Myocyte (in vitro differentiated cells): ENCODE measurements at places on chromosomes 1 and 21. TPM values are rescaled to one million over a fixed set of nuclear protein-coding genes. Genes with fewer than 3 reads are reported as not detected.

DNA sequence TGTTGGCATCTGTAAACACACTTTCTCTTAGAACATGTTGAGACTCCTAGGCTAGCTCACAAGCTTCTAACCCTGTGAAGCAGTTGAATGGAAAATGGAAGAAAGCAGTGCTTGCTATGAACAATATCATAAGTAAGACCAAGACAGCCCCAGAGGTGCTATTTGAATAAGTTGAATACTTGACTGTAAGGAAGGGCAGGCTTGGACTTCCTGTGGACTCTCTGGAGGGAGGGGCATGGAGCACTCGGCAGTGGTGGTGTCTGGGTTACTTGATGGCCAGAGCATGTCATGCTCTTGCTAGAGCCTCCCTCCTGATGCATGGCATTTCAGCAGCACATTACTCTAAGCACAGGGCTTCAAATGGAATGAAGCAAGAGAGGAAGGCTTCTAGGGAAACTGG is 60.0 kb downstream of the MRPS6 start:
- no peak for DNase-seq

DNA sequence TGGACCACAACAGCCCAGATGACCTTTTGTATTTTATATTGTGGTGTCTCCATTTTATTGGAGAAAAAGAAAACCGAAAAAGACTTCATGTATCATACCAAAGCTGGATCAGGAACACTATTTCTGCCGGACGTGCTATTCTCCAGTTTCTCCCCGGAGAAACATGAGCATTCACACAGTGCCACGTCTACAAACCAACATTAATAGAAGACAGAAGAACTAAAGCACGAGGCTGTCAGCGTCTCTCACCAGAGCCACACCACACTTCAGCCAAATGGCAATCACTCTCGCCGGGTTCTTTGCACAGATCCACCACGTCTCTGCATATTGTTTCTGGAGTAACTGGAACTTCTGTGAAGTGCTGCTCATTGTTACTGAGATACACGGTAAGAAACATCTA is 24.8 kb downstream of the TP53BP2 start:
- DNase-seq, result no peak

GRCh38 chr1:205452933-205453332 is 2.9 kb downstream of the BLACAT1 start:
- DNase-seq, result no peak

DNA sequence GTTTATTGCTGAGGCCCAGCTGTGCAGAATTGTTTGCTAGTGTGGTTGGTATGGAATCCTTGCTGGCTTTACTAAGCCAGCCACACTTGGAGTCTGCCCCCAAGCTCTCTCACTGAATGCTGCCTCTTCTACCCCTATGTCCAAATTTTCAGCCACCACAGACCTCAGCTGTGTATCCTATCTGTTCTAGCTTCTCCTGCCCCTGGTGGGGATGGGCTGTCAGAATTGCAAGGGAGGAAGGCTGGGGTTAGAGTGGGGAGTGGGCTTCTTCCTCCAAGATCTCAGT is 4.4 kb downstream of the NHLH1 start:
- DNase-seq, result peak; percentile 55

GRCh38 chr1:12087797-12088314 is 24.8 kb downstream of the TNFRSF8 start:
- no peak for DNase-seq

The RCSD1 gene
- 121 and 176 TPM in 2 replicates for total RNA-seq

- peak; percentile 92 for DNase-seq
Observed at GRCh38 chr1:228374711-228375577, 31.7 kb downstream of the TRIM11 start.

The MFAP2 gene
- total RNA-seq, result 1.3 and 1.7 TPM in 2 replicates

GRCh38 chr1:210684466-210685294 is 356.0 kb downstream of the HHAT start:
- no peak for DNase-seq

- DNase-seq, result no peak
Observed at GRCh38 chr1:91981996-91982609, 32.9 kb downstream of the BRDT start.

GRCh38 chr1:110089561-110090275 is 19.2 kb upstream of the ALX3 start:
- peak; percentile 20 for DNase-seq

GRCh38 chr1:210883821-210884220 is 250.1 kb downstream of the KCNH1 start:
- DNase-seq, result peak; percentile 76

DNA sequence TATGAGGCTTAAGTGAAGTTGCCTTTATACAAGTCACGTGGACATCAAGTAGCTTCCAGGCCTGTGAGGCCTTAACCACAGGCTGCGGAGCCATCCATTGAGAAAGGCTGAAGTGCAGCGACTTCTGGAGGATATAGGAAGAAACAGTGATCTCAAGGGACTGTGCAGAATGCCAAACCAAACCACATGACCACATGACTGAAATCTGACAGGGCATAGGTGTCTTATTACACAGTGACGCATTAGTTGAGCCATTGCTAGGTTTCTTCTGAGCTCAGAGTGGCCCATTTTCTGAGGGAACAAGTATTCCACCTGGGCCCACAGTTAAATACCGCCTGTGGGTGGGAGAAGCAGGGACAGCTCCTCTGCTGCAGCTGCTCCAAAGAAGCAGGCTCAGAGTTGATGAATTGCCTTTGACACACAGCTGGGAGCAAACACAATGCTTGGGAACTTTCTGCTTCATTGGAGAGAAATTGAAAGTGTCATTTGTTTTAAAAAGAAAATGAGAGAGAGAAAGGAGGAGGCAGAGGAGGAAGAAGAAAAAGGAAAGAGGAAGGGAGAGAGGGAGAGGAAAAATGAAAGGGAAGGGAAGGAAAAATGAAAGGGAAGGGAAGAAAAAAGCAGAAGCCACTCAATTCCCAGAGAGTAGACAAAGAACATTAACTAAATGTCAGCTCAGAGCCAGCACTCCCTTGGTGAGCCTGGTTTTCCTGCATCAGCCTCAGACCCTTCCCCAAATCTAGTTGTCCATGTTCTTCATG is 94.4 kb downstream of the COLGALT2 start:
- DNase-seq, result peak; percentile 98

The KCNQ4 gene
- total RNA-seq, result 79.4 and 152 TPM in 2 replicates

DNA sequence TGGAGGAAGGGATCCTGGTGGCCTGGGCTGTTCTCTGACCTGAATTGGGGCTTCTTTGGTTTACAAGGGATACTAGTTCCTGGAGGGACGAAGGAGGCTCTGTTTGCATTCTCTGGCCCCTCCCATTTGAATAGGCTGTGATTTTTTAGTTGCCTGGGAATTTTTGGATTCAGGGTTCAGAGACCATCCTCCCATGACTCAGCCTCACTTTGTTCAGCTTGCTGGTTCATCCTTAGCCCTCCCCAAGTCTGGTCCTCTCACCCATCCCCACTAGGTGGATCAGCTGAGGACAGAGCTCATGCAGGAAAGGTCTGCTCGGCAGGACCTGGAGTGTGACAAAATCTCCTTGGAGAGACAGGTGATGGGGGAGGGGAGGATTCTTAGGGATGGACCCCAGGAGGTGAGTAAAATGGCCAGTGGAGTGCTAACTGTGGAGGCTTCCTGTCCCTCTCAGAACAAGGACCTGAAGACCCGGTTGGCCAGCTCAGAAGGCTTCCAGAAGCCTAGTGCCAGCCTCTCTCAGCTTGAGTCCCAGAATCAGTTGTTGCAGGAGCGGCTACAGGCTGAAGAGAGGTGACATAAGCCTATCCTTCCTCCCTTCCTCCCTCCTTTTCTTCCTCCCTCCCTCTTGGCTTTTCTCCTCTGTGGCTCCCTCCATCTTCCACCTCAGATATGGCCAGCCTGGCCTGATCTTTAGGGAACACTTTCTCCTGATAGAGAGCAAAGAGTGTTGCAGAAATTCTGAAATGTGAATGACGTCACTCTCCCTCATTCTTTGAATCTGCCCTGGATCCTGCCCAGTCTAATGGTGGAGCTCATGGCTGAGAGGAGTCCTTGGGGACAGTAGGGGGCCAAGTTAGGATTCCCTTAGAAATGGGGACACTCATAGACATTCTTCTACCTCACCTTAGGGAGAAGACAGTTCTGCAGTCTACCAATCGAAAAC is 4.5 kb upstream of the TUFT1 start:
- no peak for DNase-seq

The BGLAP gene
- 152 and 378 TPM in 2 replicates for total RNA-seq

The CLCA4 gene
- not detected in 2 replicates for total RNA-seq

DNA sequence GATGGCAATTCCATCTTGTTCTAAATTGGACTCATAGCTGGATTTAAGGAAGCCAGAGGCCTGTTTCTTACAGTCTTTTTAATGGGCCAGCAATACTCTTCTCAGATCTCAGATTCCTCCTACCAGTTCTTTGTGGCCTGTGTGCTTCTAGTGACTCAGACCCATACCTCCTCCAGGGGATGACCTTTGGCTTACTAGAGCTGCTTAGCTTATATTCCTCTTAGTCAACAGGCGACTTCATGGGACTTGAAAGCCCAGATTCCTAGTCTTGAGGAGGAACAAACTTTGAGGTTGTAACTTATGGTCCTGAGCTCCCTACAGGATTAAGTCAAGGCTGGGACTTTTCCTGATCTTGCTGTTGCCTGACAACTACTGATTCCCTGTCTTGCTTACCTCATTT is 12.4 kb upstream of the PAPPA2 start:
- DNase-seq, result no peak

DNA sequence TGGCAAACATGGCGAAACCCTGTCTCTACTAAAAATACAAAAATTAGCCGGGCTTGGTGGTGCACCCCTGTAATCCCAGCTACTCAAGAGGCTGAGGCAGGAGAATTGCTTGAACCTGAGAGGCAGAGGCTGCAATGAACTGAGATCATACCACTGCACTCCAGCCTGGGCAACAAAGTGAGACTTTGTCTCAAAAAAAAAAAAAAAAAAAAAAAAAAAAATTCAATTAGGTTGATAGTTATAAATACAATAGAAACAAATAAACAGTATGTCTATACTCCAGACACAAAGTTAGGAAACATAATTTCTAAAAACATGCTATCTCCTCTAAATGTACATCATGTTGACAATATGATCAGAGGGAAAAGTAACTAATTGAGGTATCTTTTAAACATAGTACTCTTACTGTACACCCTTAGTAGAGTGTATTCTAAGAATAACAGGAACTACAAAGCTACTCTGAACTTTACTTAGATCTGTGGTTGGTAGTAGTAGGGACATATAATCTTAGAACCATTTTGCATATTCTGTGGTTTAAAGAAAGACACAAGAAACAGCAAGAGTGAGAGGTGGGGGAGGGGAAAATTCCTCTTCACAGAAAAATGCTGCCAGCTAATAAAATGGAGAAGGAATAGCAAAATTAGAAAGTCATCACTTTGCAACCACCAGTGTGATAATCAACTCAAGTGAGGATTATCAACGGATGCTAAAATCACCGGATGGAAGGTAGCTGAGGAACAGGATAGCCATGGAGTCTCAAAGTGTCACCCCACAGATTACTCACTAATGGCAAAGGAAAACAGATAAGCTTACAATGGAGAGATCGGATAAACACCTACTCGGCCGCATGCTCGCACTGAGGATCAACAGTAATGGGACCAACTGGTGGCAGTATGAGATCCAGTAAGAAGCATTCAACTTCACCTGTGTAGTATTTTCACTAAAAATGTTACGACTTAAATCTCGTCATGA is 35.0 kb downstream of the MTOR start:
- no peak for DNase-seq

The GJA4 gene
- total RNA-seq, result not detected in 2 replicates

- no peak for DNase-seq
Observed at GRCh38 chr21:33202464-33203363, 27.0 kb upstream of the IFNAR2 start.

GRCh38 chr1:166975361-166976129 is at the start of gene ILDR2:
TSS of gene ILDR2 (minus strand) at chr1:166975540. CDS start at chr1:166975268, 272 bp downstream.
- peak; percentile 40 for DNase-seq

The MYOG gene
- 882 and 1,586 TPM in 2 replicates for total RNA-seq

DNA sequence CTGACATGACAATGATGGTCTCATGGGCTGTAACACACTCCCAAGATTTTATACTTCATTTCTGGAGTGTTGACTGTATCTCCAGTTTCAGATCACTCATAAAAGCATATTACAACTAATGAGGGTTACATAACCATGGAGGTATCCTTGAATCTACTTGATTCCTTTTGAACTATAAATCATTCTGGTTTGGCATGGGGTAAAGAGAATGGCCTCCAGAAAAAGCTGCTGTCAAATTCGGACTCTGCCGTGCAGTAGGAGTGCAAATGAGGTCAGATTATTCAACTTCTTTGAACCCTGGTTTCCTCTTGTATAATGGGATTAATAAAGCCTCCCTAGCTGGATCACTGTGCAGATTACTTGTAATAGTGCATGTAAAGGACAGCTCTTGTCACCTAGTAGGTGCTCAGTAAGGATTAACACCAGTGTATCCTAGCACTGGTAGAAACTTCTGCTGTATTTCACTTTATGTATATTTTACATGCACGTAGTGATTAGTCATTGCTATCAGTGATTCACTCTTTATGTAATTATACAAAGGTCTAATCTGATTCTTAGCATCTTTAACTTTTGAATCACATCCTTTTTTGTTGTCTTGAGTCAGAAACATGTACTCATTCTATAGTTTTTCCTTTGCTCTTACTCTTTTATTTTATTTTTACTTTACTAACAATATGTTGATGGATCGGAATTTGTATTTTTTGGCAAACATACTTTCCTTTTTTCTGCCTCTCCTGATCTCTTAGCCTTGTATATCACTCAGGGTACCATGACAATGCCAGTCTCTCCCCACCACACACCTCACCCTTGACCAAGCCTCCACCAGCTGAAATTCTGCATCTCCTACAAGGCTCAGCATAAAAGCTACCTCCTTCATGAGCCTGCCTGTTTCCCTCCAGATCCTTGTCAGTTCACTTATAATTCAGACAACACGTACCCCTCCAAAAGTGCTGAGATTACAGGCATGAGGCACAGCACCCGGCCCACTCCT is 3.2 kb downstream of the LRRC8C start:
- DNase-seq, result no peak

- no peak for DNase-seq
Observed at GRCh38 chr1:179327679-179328078, 34.1 kb downstream of the SOAT1 start.

GRCh38 chr1:11045428-11046269 is 1.4 kb downstream of the MASP2 start:
- no peak for DNase-seq

DNA sequence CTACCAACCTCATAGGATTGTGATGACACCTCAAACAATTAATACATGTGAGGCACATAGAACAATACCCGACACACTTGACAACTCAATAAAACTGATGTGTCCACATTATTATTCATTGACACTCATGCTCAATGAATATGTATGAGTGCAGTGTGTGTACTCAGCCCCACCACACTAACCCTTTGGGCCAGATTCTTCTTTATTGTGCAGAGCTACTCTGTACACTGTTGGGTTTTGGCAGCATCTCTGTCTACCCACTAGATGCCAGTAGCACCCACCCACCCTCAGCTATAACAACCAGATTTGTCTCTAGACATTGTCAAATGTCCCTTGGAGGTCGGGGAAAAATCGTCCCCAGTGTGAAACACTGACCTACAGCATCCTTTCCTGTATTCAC is 10.1 kb downstream of the CASP9 start:
- DNase-seq, result no peak

- no peak for DNase-seq
Observed at GRCh38 chr1:200231787-200232231, 178.0 kb downstream of the ZNF281 start.

GRCh38 chr1:187938092-187938491 is 1109.3 kb downstream of the PLA2G4A start:
- no peak for DNase-seq

The OR2T2 gene
- total RNA-seq, result not detected in 2 replicates

- no peak for DNase-seq
Observed at GRCh38 chr1:36411674-36412648, 14.3 kb upstream of the LSM10 start.
